HFFc6 (cell line): ENCODE measurements at places on chromosomes 3 and 15. TPM values are rescaled to one million over a fixed set of nuclear protein-coding genes. Genes with fewer than 3 reads are reported as not detected.
A peak's percentile ranks its signal among the peaks of the same experiment; 100 is the strongest.

The MESP1 gene
- total RNA-seq: 0.21 to 0.84 TPM (median 0.47 TPM) in 3 replicates

The UBAP1L gene
- total RNA-seq: 0.56 to 1.1 TPM (median 0.79 TPM) in 3 replicates

The ALG1L2 gene
- 0.54 and 0.81 TPM in 2 replicates for total RNA-seq

The WDR48 gene
- 19.3 to 28.1 TPM (median 27.3 TPM) in 3 replicates for total RNA-seq

The KBTBD13 gene
- not detected in 3 replicates for total RNA-seq

The CCR2 gene
- total RNA-seq: not detected in 3 replicates

GRCh38 chr3:186920301-186920700 lies 10.0 kb upstream of the ST6GAL1 start:
- H3K27ac ChIP-seq: no peak overlapping the region
- H3K4me3 ChIP-seq: no peak overlapping the region
- H3K4me1 ChIP-seq: no peaks in the 10 kb centered on the region
- DNase-seq: no peak
- H3K36me3 ChIP-seq: no peaks in the 10 kb centered on the region
- peaks cover 13% of the 10 kb centered on the region for H3K27me3 ChIP-seq

GRCh38 chr3:187025656-187026316 lies 95.5 kb downstream of the ST6GAL1 start:
- no peak overlapping the region for H3K4me3 ChIP-seq
- H3K27me3 ChIP-seq: peaks cover 3% of the 10 kb centered on the region
- H3K36me3 ChIP-seq: no peaks in the 10 kb centered on the region

DNA sequence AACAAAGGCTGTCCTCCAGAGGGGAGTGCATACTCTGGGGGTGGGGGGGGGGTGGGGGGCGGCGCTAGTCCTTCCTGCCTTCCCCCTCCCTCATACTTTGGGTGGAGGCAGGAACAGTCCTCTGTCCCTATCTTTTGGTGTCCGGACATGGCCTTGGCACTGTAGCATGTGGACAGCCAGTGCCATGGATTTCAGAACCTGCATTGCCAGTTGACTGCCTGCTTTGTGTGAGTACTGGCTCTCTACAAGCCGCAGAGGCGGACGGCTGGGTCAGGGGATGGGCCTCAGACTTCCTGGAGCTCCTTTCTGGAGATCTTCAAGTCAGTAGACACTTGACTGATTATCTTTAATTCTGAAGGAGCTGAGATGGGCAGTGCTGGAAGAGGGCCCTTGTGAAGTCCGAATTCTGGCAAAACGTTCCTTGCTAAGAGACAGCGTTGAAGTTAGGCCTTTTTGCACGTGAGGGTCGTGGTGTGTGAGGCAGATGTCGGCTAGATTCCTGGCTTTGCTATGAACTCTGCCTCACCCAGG lies 2.5 kb downstream of the CLDN11 start:
- no peak for DNase-seq
- peaks cover 7% of the 10 kb centered on the region; the same call in 1 of the 2 replicates for H3K27me3 ChIP-seq
- peaks cover 10% of the 10 kb centered on the region; the same call in 1 of the 2 replicates for H3K36me3 ChIP-seq

DNA sequence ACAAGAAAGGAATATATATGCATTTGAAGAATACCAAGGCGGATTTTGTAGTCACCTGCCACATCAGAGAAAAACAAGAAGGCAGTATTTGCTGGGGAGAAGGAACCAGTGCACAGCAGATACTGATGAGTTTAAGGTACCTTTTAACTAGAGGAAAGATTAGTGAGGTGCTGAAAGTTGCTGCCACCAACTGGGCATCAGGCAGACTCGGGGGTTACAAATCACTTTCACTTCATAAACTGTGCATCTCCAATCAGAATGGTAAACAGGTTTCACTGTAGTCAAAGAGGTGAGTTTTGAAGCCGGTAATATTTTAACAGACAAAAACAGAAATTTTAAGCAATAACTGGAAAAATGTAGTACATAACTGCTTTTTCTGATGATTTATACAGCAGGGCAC lies 4.1 kb downstream of the FBN1 start:
- peak overlapping the region; percentile 100 for H3K4me3 ChIP-seq
- H3K4me1 ChIP-seq: peaks cover 58% of the 10 kb centered on the region
- peaks cover 13% of the 10 kb centered on the region for H3K27me3 ChIP-seq

DNA sequence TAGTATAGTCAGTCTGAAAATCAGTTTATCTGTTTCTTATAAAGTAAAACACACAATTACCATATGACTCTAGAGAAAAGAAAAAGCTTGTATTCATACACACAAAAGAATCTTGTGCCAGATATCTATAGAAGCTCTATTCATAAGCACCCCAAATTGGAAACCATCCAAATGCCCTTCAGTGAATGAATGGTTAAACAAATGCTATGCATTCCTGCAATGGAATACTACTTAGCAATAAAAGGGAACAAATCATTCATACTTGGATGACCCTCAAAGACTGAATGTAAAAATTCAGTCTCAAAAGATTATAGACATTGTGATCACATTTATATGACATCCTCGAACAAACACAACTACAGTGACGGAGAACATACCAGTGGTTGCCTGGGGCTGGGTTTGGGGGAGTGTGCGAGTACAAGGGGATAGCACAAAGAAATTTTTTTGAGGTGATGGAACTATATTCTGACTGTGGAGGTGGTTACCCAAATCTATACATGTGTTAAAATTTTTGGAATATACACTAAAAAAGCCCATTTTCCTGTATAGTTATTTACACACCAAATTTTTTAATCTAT lies 680.6 kb downstream of the NTRK3 start:
- H3K27ac ChIP-seq: no peak overlapping the region
- H3K4me1 ChIP-seq: peaks cover 39% of the 10 kb centered on the region
- no peak overlapping the region for H3K4me3 ChIP-seq

DNA sequence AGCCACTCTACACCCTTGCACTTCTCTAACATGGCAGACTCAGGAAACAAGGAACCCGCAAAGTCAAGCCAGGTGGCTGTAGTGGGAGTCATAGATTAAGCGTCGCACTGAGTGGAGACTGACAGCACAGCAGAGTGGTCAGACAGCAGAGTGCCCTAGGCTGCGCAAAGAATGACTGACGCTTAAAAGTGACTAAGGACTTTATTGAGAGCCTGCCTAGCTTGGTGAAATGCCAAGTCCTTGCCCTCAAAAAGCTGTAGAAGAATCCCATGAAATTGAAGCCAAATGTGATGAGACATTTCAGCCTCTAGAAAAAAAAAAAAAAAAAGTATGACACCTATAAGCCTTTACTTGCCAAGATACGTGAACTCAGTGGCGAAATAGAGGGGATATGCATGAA lies 30.2 kb downstream of the NCEH1 start:
- H3K4me1 ChIP-seq: peaks cover 59% of the 10 kb centered on the region
- no peak overlapping the region for H3K4me3 ChIP-seq
- peak; percentile 20 for DNase-seq
- H3K36me3 ChIP-seq: peaks cover 26% of the 10 kb centered on the region
- H3K27me3 ChIP-seq: peaks cover 6% of the 10 kb centered on the region

DNA sequence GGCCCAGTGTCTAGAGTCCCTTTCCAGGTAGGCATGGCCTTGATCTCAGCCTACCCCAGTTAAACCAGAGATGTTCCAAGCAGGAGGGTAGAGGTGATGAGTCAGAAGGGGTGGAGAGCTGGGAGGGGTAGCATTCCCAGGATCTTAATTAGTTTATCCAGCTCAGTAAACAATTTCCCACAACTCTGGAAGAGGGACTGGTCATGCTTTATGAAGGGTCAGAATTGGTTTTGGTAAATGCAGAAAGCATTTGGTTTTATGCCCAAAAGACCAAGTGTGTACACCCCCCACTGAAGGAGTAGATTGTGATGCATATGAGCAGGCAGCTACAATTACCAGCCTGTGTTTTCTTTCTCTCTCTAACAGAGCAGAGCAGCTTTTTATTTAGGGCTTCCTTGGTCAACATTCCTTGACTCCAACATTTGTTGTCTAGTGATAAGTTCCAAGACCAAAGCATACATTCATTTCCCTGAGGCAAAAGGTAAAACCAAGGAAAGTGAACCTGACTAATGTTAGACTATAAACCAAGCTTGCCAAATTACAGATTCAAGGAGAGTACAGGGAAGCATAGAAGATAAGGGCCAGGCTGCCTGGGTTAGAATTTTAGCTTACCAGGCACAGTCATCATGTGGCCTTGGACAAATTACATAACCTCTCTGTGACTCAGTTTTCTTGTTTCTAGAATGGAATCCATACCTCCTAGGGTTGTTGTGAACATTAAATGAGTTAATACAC lies 17.6 kb downstream of the EXOSC7 start:
- H3K36me3 ChIP-seq: peaks cover 28% of the 10 kb centered on the region
- H3K4me3 ChIP-seq: peak overlapping the region; percentile 25
- DNase-seq: peak; percentile 85

DNA sequence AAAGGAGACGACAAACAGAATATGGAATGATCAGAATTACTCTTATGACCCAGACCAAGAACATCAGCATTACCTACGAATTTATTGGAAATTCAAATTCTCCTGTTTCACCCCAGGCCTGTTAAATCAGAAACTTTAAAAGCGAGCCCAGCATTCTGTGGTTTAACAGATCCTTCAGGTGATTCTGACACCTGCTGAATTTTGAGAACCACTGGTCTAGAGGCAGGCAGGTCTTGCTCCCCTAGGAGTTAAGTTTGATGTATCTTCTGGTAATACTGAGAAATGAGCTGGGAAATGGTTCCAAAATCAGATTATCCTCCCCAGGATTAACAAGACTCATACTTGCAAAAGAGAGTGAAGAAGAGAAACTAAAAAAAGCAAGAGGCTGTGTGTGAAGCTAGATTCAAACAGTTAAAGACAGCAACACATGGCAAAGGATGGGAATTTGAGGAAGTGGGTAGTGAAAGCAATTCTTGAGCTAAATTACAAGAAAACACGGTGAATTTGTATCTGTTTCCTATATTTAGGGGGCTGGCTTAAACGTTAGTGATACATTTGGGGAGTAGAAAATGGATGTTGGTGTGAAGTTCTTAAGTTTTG lies 66.0 kb downstream of the FLNB start:
- H3K36me3 ChIP-seq: peaks cover 39% of the 10 kb centered on the region
- no peak overlapping the region for H3K4me3 ChIP-seq

- no peak overlapping the region for H3K27ac ChIP-seq
- no peak overlapping the region for H3K4me3 ChIP-seq
- no peak for DNase-seq
- no peaks in the 10 kb centered on the region for H3K4me1 ChIP-seq
- H3K36me3 ChIP-seq: no peaks in the 10 kb centered on the region
Observed at GRCh38 chr3:42516443-42516842, 14.0 kb downstream of the VIPR1 start.

- H3K4me1 ChIP-seq: peaks cover 27% of the 10 kb centered on the region
- H3K27ac ChIP-seq: no peak overlapping the region
- H3K27me3 ChIP-seq: peaks cover 2% of the 10 kb centered on the region
- no peak for DNase-seq
Observed at GRCh38 chr3:53795789-53796560, 50.2 kb downstream of the CHDH start.

- no peak overlapping the region for H3K27ac ChIP-seq
- no peaks in the 10 kb centered on the region for H3K36me3 ChIP-seq
- H3K4me1 ChIP-seq: peaks cover 8% of the 10 kb centered on the region; the same call in 1 of the 2 replicates
- DNase-seq: no peak
- peaks cover 22% of the 10 kb centered on the region for H3K27me3 ChIP-seq
Observed at GRCh38 chr15:101373577-101373976, 78.5 kb upstream of the SNRPA1 start.

GRCh38 chr3:29758434-29759322 lies 477.8 kb downstream of the RBMS3 start:
- H3K27ac ChIP-seq: peak overlapping the region; percentile 83
- peak overlapping the region; percentile 29 for H3K4me3 ChIP-seq
- peaks cover 76% of the 10 kb centered on the region for H3K4me1 ChIP-seq
- no peaks in the 10 kb centered on the region; the same call in 1 of the 2 replicates for H3K36me3 ChIP-seq

GRCh38 chr3:150762662-150763121 lies 277 bp downstream of the SIAH2 start:
- peaks cover 5% of the 10 kb centered on the region for H3K36me3 ChIP-seq
- H3K27me3 ChIP-seq: no peaks in the 10 kb centered on the region; the same call in 1 of the 2 replicates
- DNase-seq: no peak

- peak overlapping the region; percentile 71 for H3K4me3 ChIP-seq
- H3K27ac ChIP-seq: no peak overlapping the region
- H3K27me3 ChIP-seq: peaks cover 56% of the 10 kb centered on the region
Observed at GRCh38 chr15:59438625-59439290, 772 bp downstream of the FAM81A start.
